Regular cardiac myocyte (primary cell): ENCODE measurements at places on chromosomes 2 and 18. TPM values are rescaled to one million over a fixed set of nuclear protein-coding genes. Genes with fewer than 3 reads are reported as not detected.

ABCG8 gene
- total RNA-seq, result not detected in 2 replicates

CACNB4 gene
- 2.3 and 20.0 TPM in 2 replicates for total RNA-seq

ST6GAL2 gene
- under 0.01 TPM in 2 replicates for total RNA-seq

LRATD1 gene
- under 0.01 TPM in 2 replicates for total RNA-seq

CD28 gene
- total RNA-seq, result under 0.01 TPM in 1 of 2 replicates, not detected in the other

EFEMP1 gene
- 616 and 2,583 TPM in 2 replicates for total RNA-seq

GNAL gene
- total RNA-seq, result under 0.01 and 0.28 TPM in 2 replicates

RBBP8 gene
- total RNA-seq, result 26.8 and 48.9 TPM in 2 replicates

RPRM gene
- total RNA-seq, result not detected in 2 replicates

STEAP3 gene
- total RNA-seq, result 7.6 and 31.4 TPM in 2 replicates

SYT4 gene
- not detected in 2 replicates for total RNA-seq

ZAP70 gene
- 0.28 TPM in 1 of 2 replicates, not detected in the other for total RNA-seq

NOSTRIN gene
- total RNA-seq, result 0.19 and 1.4 TPM in 2 replicates

ASB18 gene
- total RNA-seq, result not detected in 2 replicates

TRAF3IP1 gene
- total RNA-seq, result 5.9 and 8.4 TPM in 2 replicates

LHCGR gene
- total RNA-seq, result not detected in 2 replicates

CDC42EP3 gene
- total RNA-seq, result 39.5 and 70.2 TPM in 2 replicates

CNGA3 gene
- not detected in 2 replicates for total RNA-seq

TRABD2A gene
- 2.5 and 9.8 TPM in 2 replicates for total RNA-seq

KLHL30 gene
- total RNA-seq, result 1.7 and 9.9 TPM in 2 replicates

HJURP gene
- total RNA-seq, result 4.2 and 43.1 TPM in 2 replicates

REG3G gene
- total RNA-seq, result not detected in 2 replicates

TRAK2 gene
- total RNA-seq, result 54.4 and 61.9 TPM in 2 replicates

CD8A gene
- total RNA-seq, result not detected in 2 replicates

IL36B gene
- not detected in 2 replicates for total RNA-seq

ANKRD62 gene
- total RNA-seq, result under 0.01 TPM in 1 of 2 replicates, not detected in the other

PID1 gene
- total RNA-seq, result 6.9 and 22.8 TPM in 2 replicates

DTNB gene
- total RNA-seq, result 3.4 and 4.0 TPM in 2 replicates

ZNF804A gene
- under 0.01 and 0.38 TPM in 2 replicates for total RNA-seq

SH3RF3 gene
- 2.8 and 2.9 TPM in 2 replicates for total RNA-seq

RAB6C gene
- under 0.01 TPM in 1 of 2 replicates, not detected in the other for total RNA-seq

IL1RL2 gene
- total RNA-seq, result 1.7 and 2.3 TPM in 2 replicates

SPRED2 gene
- 11.6 and 17.4 TPM in 2 replicates for total RNA-seq

UNC80 gene
- not detected in 2 replicates for total RNA-seq

MAP3K2 gene
- total RNA-seq, result 35.0 and 40.8 TPM in 2 replicates

MERTK gene
- 0.19 and 1.7 TPM in 2 replicates for total RNA-seq

DSG4 gene
- not detected in 2 replicates for total RNA-seq

SCN9A gene
- 20.3 and 22.0 TPM in 2 replicates for total RNA-seq

TTN gene
- total RNA-seq, result 0.85 and 1.2 TPM in 2 replicates

RBKS gene
- 1.5 and 2.3 TPM in 2 replicates for total RNA-seq

KIDINS220 gene
- total RNA-seq, result 72.5 and 93.3 TPM in 2 replicates
